Activated naive CD8-positive, alpha-beta T cell treated with anti-CD3 and anti-CD28 coated beads for 36 hours (primary cell): ENCODE measurements at places on chromosomes 4 and X. TPM values are rescaled to one million over a fixed set of nuclear protein-coding genes. Genes with fewer than 3 reads are reported as not detected.

Gene SORCS2
- not detected for total RNA-seq

Gene KLB
- not detected for total RNA-seq

Gene TRIML1
- not detected for total RNA-seq

Gene RGN
- not detected for total RNA-seq

Gene SLC10A3
- 19.0 TPM for total RNA-seq

Gene VEGFD
- not detected for total RNA-seq

Gene ZNF157
- 1.2 TPM for total RNA-seq

Gene AKAP4
- not detected for total RNA-seq

Gene FBXL5
- 30.3 TPM for total RNA-seq
